NCI-H187 treated with DMSO at 0.1 percent for 48 hours (cell line): ENCODE measurements at places on chromosomes 5 and 9.

- no peak for DNase-seq
These were observed 1955.4 kb upstream of the CDH6 start for GRCh38 chr5:29238115-29238514.

GRCh38 chr5:111017731-111018130 is 53.8 kb upstream of the TSLP start:
- DNase-seq = no peak

GRCh38 chr5:58012801-58013315 is 447.0 kb downstream of the PLK2 start:
- DNase-seq = no peak

GRCh38 chr9:17556935-17557334 is 21.9 kb upstream of the SH3GL2 start:
- DNase-seq = no peak
